ENCODE measurements at places on chromosomes 4 and X.

DNA sequence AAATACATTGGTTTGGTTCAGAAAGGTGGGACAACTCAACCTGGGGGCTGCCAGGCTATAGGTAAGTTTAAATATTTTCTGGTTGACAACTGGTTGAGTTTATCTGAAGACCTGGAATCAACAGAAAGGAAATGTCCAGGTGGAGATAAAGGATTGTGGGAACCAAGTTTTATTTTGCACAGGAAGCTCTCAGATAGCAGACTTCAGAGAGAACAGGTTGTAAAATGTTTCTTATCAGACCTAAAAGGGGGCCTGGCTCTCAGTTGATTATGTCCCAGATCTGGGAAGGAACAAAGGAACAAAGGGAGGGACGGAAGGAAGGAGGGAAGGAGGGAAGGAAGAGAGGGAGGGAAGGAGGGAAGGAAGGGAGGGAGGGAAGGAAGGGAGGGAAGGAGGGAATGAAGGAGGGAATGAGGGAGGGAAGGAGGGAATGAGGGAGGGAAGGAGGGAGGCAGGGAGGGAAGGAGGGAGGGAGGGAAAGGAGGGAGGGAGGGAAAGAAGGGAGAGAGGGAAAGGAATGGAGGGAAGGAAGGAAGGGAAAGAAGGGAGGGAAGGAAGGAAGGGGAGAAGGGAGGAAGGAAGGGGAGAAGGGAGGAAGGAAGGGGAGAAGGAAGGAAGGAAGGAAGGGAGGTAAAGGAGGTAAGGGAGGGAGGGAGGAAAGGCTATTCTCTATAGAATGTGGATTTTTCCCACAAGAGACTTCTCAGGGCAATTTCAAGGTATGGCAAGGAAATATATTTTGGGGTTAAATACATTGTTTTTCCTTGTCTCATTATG, 186.7 kb downstream of the DHRSX start:
- no peak for DNase-seq

DNA sequence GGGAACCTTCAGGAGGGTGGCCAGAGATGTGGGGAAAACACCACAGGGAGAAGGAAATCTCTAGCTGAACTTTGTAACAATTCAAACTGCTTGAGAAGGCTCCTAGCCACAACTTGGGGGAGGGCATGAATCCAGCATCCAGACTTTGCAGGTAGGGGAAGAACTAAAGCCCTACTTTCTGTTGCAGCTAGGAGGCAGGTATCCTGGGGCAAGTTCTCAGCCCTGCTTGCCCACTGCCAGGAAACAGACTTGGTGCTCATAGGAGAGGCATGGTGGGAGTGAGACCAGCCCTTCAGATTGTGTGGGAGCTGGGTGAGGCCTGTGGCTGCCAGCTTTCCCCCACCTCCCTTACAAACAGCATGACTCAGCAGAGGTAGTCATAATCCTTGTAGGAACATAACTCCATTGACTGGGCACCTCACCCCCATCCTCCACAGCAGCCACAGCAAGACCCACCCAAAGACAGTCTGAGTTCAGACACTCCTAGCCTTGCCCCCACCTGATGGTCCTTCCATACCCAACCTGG, 209.5 kb upstream of the CPEB2 start:
- DNase-seq = no peak

- no peak for DNase-seq
These were observed 187.6 kb upstream of the GPC4 start for GRCh38 chrX:133602881-133603280.

- DNase-seq = peak; percentile 26
These were observed 691 bp upstream of the USP46 start for GRCh38 chr4:52659722-52660261.
